CD4-positive, alpha-beta memory T cell (primary cell): ENCODE measurements at places on chromosomes 7 and 10. TPM values are rescaled to one million over a fixed set of nuclear protein-coding genes. Genes with fewer than 3 reads are reported as not detected.

Gene HTR7
- not detected for total RNA-seq

Gene WNT8B
- not detected for total RNA-seq

Gene IDI2
- total RNA-seq, result not detected

Gene TAS2R4
- 5.4 TPM for total RNA-seq

Gene CYP2E1
- 1.2 TPM for total RNA-seq

Gene C10orf53
- total RNA-seq, result not detected

Gene AS3MT
- total RNA-seq, result 2.3 TPM

Gene ZNF789
- total RNA-seq, result 21.2 TPM

Gene NKX2-3
- total RNA-seq, result not detected

Gene IL6
- not detected for total RNA-seq

Gene CDC14C
- total RNA-seq, result not detected

Gene WEE2
- not detected for total RNA-seq

DNA sequence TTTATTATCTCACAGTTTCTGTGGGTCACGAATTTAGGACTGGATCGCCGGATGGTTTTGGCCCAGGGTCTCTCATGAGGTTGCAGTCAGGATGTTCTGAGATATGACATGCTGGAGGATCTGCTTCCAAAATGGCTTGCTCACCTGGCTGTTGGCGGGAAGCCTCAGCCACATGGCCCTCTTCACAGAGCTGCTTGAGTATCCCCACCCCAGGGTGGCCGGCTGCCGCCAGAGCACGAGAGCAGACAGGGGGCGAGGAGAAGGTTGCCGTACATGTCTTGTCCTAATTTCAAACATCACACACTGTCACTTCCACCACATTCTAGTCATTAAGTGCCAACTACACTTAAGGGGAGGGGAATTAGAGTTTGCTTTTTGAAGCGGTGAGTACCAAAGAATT lies 365.8 kb downstream of the FGFR2 start:
- DNase-seq, result no peak

DNA sequence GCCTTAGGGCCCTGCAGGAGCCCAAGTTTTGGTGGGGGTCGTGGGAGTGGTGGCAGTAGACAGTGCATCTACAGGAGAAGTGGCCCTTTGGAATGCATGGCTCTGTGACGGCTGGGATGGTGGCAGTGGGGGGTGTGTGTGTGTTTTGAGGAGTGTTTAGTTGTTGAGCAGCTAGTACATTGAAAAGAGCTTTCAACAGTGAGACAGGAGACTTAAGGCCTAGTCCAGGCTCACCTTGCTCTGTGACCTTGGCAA lies 27.1 kb downstream of the ZNF775 start:
- DNase-seq, result peak; percentile 22

DNA sequence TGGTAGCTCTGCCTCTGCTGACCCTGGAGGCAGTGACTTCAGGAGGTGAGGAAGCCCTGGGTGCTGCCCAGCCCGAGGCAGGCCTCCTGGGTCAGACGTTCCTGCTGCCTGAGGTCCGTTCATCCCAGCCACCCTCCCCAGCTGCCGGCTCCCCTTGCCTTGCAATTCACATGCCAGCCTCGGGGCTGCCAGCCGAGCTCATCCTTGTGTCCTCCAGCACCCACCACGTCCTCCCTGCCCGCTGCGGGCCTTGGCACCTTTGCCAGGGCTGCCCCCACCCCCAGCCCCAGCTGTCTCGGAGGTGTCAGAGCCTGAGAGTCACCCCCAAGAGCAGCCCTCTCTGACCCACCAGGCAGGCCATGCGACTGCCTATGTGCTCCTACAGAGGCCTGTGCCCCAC lies 162.1 kb upstream of the RNF32 start:
- DNase-seq, result no peak

DNA sequence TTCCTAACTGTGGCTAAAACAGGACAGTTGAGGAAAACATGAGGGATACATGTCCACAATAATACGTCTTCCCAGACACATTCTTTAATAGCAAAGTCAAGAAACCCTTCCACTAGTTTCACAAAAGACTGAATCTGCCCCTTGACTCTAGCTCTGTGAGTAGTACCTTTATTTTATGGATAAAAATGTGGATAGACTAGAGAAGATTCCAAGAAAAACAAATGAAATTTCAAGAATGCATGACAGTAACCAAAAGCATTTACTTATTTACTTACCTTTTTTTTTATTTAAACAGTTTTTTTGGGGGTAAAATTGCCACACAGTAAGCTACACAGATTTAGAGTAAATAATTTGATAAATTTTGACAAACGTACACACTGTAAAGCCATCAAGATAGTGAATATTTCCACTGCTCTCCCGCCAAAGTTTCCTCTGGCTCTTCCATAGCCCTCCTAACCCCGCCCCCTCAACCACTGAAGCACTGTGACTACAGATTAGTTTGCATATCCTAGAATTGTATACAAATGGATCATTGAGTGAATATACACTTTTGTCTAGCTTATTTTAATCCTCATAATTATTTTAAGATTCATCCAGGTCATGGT lies 420.4 kb upstream of the ZMIZ1 start:
- DNase-seq, result no peak

DNA sequence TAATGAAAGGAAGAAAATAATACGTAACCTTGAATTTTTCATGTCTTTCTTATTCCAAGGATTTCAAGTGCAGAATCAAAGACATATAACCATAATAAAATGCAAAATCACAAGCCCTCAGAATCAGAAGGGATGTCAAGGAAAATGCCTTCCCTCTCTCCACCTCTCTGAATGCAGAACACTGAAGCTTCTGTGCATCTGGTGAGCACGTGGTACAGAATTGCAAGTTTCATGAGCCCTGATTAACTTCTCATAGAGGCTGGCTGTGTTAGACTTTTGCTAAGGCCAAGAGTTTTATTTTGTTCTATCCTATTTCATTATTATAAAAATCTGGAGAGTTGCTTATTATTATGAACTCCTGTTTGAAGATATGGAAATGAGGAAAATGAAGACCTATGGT lies 533.7 kb upstream of the POM121L12 start:
- DNase-seq, result no peak

GRCh38 chr7:56092789-56093531 lies at the start of gene PHKG1:
Gene PHKG1, minus strand, starts transcription at chr7:56092952. Its CDS starts 4,011 bp downstream, at chr7:56088941.
- DNase-seq, result no peak

DNA sequence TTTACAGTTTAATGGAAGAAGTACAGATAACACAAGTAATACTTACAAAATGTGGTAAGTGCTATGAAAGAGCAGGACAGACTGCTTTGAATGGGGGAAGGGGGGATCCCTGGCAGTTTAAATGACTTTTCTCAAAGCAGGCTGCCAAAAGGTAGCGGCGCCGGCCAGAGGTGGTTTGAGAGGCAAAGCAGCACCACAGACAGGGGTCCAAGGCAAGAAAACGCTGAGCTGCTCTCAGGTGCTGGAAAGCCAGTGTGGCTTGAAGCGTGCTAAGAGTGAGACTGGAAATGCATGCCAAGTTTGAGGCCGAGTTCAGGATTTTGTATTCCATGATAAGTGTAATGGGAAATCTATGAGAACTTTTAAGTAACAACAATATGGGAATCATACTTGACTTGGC lies 437.7 kb downstream of the AUTS2 start:
- DNase-seq, result no peak

DNA sequence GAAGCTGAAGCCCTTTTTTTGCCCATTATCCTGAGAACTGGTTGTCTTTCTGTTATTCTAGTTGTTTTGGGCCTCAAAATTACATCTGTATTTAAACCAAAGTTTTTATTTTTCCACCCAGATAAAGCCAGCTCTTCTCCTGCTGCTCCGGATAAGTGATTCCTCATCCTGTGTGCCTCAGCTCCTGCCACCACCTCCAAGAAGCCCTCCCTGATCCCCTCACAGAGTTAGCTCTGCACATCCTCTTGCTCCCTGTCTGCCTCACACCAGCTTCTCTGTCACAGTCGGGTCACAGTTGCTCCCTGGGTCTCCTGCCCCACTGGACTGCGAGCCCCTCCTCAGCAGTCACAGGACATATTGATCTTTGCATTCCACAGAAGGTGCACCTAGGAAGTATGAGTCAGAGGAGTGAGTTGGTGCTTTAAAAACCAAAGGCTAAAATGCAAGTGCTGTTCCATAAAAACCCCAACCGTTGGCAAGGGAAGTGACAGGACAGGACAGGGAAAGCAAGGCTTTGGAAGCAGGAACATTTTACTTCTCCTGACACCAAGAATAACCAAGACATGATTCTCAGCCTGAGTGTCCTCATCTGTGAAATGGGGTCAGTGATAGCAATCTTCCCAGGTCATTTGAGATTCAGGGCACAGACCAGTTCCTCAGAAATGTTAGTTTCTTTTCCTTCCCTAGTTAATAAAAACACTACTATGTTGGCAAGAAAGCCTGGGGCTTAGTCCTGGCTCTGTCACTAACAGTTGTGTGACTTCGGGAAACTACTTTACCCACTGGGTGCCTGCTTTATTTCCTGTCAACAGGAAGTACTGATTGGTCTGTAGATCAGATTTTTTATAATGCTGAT lies 36.5 kb upstream of the EEPD1 start:
- DNase-seq, result peak; percentile 24

- peak; percentile 89 for DNase-seq
These were observed 102.7 kb downstream of the CUBN start for GRCh38 chr10:17026686-17027485.

DNA sequence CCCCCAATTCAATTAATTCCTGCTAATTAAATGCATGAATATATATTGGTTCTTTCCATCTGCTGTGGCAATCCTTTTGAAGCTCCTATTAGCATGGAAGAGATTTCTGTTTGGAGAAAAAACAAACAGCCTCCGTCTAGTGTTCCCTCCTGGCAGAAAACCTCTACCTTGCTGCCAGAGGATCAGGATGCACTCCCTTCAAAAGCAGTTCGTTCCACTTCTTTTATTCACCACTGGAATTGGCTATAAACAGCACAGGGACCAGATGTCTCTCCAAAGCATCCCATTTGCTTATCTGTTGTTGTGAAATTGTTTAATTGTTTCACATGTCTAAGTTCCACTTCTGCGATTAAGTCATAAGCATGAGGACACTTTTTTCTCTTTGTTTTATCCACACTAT lies 77.8 kb upstream of the PTN start:
- DNase-seq, result no peak

DNA sequence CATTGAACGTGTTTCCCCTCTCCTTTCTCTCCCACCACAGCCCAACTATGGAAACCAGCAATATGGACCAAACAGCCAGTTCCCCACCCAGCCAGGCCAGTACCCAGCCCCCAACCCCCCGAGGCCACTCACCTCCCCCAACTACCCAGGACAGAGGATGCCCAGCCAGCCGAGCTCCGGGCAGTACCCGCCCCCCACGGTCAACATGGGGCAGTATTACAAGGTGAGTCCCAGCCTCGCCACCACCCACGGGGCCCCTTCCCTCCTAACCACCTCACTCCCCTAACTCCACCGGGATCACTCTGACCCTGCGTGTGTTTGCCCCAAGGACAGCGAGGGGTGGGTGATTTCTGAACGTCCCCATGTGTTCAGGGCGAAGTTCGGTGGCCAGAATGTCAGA lies 50.8 kb upstream of the PPIF start:
- DNase-seq, result no peak

DNA sequence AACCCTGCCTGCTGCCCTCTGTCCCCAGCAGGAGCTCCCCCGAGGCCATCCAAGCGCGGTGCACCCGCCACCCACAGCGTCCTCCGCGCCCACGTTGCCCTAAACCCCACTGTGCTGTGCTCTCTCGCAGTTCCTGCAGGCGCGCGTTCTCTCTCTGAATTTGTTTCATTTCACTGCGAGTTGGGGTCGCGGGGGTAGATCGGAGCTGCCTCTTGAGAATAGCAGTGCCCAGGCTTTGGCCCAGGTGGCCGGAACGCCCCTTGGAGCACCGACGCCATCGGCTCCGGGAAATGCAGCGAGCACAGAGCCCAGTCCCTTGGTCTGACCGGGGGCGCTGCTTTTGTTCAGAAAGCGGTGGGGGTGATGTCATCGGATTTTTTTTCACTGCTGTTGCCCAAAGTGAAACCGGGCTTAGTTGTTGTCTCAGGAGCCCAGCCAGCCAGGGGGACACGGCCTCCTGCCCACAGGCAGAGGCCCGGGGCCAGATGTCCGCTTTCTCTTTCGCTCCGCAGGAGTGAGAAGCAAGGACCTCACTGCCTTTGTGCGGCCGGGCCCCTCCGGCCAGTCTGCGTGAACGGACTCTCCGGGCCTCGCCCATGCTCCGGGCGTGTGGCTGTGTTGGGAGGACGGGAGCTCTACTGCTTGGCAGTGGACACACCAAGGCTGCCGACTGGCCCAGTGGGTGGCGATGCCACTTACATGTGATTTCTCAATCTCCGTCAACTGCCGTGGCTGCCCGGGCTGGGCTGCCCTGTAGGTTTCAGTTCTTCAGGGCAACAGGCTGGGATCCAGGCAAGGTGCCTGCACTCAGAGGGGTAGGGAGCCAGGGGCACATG lies 43.1 kb downstream of the FOXK1 start:
- peak; percentile 46 for DNase-seq

DNA sequence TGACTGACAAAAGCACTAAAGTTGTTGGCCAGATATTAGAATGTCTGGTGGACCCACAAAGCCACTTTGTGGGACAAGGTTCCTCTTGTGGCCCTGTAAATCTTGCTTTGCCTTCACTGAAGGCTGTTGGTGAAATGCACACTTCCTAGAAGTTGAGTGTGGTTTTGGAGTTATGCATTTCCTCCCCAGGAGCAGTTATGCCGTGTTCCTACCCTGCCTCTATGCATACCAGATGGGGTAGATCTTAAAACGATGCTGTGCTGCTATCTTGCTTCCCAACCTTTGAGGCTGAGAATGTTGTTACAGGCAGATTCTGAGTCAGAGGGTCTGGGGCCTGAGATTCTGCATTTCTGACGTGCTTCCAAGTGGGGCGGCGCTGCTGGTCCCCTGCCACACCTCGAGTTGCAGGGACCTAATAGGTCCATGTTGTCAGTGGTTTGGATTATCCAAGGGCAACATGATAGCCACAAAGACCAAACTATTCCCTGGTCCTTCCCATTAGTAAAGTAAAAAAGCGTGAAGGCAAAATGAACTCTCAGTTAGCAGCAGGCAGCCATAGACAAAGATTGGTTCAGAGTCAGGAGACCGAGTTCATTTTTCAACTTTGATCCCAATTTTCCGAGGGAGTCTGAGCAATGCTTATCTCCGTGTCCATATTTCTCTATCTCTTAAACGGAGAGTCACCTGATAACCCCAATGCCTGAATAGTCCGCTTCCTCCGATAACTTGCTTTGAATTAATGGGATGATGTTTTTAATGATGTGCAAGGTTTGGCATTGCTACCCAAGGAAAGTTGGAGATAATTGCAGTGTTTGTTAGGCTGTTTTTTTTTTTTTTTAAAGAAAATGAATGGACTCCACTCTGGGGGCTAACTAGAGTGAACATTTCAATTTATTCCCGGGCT lies 55.8 kb downstream of the CDHR3 start:
- DNase-seq, result no peak

GRCh38 chr7:47653550-47654411 lies 71.9 kb upstream of the TNS3 start:
- no peak for DNase-seq

GRCh38 chr10:49598986-49599385 lies 11.1 kb upstream of the SLC18A3 start:
- DNase-seq, result no peak

- DNase-seq, result no peak
These were observed 434.1 kb downstream of the DNAJB9 start for GRCh38 chr7:109003742-109004141.
